ENCODE measurements at places on chromosomes 12 and 14. TPM values are rescaled to one million over a fixed set of nuclear protein-coding genes. Genes with fewer than 3 reads are reported as not detected.

- H3K4me3 ChIP-seq, result no peak overlapping the region
- peaks cover 23% of the 10 kb centered on the region for H3K4me1 ChIP-seq
- DNase-seq, result no peak
- H3K36me3 ChIP-seq, result peaks cover 23% of the 10 kb centered on the region
Observed at GRCh38 chr12:57724003-57724935, 14.3 kb downstream of the AGAP2 start.

GLI1 gene
- 0.93 TPM for total RNA-seq

DNA sequence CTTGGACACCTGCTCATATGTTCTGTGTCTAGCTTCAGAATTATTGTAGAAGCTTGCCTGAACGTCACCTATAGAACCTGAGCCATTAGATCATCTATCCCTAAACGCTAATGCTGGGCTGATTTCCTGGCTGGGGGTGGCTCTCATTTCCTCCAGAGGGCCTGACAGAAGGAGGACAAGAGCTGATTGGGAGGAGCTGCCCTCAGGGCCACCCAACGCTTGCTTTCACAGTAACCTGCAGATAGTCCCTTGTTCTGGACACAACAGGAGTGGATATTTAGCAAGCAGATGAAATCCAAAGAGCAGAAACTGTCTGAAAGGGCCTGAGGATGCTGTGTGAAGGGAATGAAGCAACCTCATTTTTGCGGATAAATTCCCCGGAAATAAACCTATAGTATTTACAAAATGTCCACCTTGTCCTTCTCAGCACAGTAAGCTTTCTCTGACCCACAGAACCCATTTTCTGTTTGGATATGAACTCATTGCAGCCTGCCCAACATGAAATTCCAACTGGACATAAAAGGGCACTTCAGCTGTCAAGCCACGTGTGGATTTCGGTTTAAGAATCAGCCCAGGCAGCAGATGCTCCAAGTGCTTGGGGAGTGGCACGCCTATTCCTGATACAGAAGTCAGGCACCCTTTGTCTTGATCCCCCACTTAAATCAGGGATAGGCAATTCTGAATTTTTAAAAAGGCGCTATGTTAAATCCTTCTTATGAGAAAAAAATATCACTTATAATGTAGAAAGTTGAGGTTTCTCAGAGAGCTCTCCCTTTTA lies 32.8 kb upstream of the TUBA1C start:
- H3K4me3 ChIP-seq, result peak overlapping the region; percentile 44
- DNase-seq, result no peak
- H3K27ac ChIP-seq, result peak overlapping the region; percentile 98
- H3K36me3 ChIP-seq, result no peaks in the 10 kb centered on the region
- H3K27me3 ChIP-seq, result no peaks in the 10 kb centered on the region
- peaks cover 32% of the 10 kb centered on the region for H3K4me1 ChIP-seq

GON7 gene
- total RNA-seq, result 19.0 TPM

DNA sequence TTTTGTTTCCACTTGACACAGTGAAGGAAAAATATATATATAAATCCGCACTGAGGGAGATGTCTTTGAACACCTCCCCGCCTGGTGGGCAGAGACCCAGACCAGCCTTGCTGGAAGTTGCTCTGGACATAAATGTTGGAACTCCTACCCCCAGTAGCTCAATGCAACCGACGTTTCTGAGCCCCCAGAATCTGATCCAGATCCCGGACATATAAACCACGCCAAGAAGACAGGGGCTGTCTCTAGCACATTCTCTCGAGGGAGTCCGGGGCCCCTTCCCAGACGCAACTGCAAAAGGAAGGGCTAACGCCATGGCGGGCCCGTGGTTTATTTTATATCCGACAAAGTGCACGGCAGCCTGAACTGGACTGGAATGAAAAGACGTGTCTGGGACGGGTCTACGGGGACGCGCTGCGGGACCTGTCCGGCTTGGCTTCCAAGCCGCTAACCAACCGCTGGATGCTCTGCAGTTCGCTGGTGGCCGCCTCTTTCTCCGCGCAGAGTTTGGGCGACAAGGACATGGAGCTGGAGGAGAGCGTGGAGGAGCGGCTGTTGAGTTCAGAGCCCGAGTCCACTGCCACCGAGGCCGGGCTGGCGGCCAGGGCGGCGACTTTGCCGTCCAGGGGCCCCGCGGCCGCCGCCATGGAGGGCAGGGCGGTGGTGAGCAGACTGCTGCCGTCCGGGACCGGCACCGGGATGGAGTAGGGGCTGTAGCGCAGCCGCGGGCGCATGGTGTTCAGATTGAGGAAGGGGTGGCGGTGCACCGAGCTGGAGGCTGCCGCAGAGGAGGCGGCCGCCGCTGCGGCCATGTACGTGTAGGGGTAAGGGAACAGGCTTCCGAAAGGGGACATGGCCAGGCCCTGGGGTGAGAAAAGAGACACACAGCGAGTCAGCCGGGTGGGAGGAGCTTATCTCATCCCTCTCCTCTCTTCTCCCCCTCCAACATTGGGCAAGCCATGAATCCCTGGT lies 12.2 kb downstream of the TBX3 start:
- DNase-seq, result no peak
- peaks cover 65% of the 10 kb centered on the region for H3K4me1 ChIP-seq
- H3K27me3 ChIP-seq, result peaks cover 41% of the 10 kb centered on the region
- H3K27ac ChIP-seq, result peak overlapping the region; percentile 74
- peaks cover 52% of the 10 kb centered on the region for H3K36me3 ChIP-seq
- H3K4me3 ChIP-seq, result peak overlapping the region; percentile 51

- H3K36me3 ChIP-seq, result no peaks in the 10 kb centered on the region
- H3K27me3 ChIP-seq, result peaks cover 38% of the 10 kb centered on the region
- H3K27ac ChIP-seq, result no peak overlapping the region
- H3K4me3 ChIP-seq, result no peak overlapping the region
Observed at GRCh38 chr12:131369094-131369845, 341.6 kb upstream of the SFSWAP start.

DNA sequence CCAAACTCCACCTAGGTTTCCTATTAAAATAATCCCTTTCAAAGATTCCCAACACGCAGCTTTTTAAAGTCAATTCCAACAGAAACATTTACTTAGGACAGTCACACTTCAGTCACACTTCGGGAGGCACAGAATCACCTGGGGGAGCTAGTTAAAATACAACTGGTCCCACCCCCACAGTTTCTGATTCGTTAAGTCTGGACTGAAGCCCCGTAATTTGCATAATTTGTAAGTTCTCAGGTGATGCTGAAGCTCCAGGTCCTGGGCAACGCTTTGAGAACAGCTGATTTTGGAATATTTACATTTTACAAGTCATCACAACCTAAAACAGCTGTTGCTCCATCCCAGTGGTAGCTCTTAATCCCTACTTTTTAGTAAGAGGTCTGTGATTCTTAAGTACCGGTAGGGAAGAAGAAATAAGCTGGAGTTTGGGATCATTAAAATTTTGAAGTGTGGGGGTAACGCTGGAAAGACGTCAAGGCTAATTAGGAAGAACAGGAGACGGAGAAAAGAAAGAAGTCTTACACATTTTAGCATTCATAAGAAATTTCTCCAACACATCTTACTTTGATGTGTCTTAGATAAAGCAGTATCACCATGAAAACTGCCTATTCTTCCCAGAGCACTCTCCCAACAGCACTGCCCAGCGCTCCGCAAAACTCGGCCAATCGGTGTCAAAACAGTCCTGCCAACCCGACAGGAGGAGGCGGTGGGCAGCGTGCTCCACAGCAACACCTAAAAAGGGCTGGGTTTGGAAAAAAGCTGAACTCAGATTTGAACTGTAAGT lies 1.1 kb downstream of the IPO8 start:
- H3K4me3 ChIP-seq, result peak overlapping the region; percentile 97
- H3K4me1 ChIP-seq, result peaks cover 54% of the 10 kb centered on the region
- H3K27ac ChIP-seq, result peak overlapping the region; percentile 70
- H3K36me3 ChIP-seq, result peaks cover 4% of the 10 kb centered on the region
- no peak for DNase-seq

- DNase-seq, result peak; percentile 63
- H3K27ac ChIP-seq, result peak overlapping the region; percentile 95
- peaks cover 82% of the 10 kb centered on the region for H3K4me1 ChIP-seq
- peak overlapping the region; percentile 54 for H3K4me3 ChIP-seq
- H3K36me3 ChIP-seq, result no peaks in the 10 kb centered on the region
Observed at GRCh38 chr14:105196265-105196960, 15.3 kb upstream of the NUDT14 start.

DNA sequence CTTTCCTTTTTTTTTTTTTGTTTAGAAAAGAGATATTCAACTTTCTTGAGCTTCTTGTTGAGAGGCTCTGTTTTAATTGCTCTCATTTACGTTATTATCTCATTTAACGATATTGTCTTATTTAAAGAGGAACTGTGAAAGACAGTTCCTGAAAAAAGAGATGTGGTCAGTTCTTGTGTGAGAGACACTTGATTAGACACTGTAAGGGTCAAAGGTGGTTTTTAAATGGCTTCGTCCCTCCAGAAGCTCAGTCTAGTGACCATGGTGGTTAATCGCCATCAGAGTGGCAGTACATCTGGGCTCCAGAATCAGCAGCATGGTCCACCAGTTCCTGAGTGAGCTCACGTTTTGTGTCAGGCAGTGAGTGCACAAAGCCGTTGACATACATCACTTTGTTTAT lies 57.9 kb upstream of the KCNA5 start:
- no peak overlapping the region for H3K4me3 ChIP-seq
- H3K27ac ChIP-seq, result no peak overlapping the region
- no peaks in the 10 kb centered on the region for H3K36me3 ChIP-seq
- H3K4me1 ChIP-seq, result no peaks in the 10 kb centered on the region

ST8SIA1 gene
- 2.1 TPM for total RNA-seq

DNA sequence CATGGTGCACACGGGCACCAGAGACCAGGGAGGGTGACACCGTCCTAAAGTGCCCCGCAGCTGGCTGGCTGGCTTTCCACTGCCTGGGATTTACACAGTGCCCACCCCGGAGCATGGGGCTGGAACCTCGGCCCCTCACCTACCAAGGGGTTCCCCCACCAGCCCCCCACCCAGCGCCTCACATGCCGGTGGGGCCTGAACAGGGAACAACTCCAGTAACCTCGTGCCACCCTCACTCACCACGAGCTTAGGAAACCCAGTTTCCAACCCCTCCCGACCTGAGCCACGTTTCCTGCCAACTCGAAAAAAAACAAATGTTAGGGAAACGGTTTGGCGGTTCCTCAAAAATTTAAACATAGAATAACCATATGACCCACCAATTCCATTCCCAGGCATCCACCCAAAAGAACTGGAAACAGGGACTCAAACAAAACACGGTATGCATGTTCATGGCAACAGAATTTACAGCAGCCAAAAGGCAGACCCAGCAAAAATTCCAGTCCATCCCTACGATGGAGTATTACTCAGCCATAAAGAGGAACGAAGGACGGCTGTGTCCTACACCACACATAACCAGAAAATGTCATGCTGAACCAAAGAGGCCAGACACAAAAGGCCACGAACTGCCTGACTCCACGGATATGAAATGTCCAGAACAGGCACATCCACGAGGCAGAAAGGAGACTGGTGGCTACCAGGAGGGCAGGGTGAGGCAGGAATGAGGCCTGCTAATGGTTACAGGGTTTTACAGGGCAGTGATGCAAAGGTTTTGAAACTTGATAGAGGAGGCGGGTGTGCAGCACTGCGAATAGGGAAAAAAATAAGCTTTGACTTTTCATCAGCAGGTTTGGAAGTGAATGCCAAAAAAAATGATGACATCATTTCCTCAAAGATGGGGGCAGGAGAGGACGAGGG lies 68.9 kb downstream of the NCOR2 start:
- H3K36me3 ChIP-seq, result peaks cover 15% of the 10 kb centered on the region
- peaks cover 96% of the 10 kb centered on the region for H3K4me1 ChIP-seq
- no peaks in the 10 kb centered on the region for H3K27me3 ChIP-seq
- no peak for DNase-seq

DNA sequence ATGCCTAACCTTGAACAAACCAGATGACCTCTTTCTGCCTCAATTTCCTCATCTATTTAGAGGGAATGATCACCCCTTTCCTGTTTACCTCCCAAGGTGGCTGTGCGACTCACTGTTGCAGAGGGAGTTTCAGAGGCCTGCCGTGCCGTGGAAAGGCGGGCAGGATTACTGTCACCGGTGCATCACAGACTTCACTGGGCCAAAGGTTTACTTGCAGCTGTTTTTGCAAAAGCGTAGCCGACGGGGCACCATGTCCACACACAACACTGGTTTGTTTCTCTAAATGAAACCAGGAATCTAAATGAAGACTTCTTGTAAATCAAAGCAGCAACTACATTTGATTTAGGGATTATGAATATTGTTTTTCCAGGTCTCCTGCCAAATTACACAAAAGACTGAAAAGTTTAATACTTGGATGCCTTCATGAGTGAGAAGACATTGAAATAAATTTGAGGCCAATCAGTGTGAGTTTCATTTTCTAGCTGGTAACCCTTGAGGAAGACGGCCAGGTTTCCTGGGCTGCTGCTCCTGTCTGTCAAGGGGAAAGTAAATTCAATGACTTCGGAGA lies 696.1 kb upstream of the TMEM132C start:
- peaks cover 14% of the 10 kb centered on the region for H3K27me3 ChIP-seq
- no peak overlapping the region for H3K4me3 ChIP-seq
- no peaks in the 10 kb centered on the region for H3K4me1 ChIP-seq
- no peak for DNase-seq
- H3K27ac ChIP-seq, result no peak overlapping the region

CDKN3 gene
- 4.3 TPM for total RNA-seq

DNA sequence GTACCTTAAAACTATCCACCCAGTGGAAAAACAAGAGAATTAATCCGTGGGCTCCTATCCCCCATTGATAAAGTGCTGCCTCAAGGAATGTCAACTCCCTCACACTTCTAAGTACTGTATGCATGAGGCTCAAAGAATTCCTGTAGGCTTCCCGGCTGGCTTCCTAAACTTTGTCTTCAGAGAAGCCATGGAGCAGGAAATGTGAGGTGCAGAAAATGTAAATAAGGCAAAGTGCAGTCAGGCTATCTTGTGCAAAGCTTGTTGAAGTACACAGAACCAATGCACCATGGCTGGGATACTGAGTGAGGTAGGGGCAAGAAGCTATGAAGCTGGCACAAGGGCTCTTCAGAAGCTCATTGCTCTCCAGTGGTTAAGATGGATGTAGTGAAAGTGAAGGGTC lies 611.0 kb downstream of the FSCB start:
- H3K4me3 ChIP-seq, result no peak overlapping the region

GRCh38 chr14:85873006-85873405 lies 343.1 kb downstream of the FLRT2 start:
- H3K4me1 ChIP-seq, result no peaks in the 10 kb centered on the region
- H3K36me3 ChIP-seq, result no peaks in the 10 kb centered on the region
- DNase-seq, result no peak

DEGS2 gene
- total RNA-seq, result not detected

TMEM253 gene
- 0.19 TPM for total RNA-seq

GRCh38 chr12:40565029-40565633 lies 127.1 kb upstream of the CNTN1 start:
- no peak overlapping the region for H3K4me3 ChIP-seq
- no peak for DNase-seq
- no peaks in the 10 kb centered on the region for H3K27me3 ChIP-seq

DNA sequence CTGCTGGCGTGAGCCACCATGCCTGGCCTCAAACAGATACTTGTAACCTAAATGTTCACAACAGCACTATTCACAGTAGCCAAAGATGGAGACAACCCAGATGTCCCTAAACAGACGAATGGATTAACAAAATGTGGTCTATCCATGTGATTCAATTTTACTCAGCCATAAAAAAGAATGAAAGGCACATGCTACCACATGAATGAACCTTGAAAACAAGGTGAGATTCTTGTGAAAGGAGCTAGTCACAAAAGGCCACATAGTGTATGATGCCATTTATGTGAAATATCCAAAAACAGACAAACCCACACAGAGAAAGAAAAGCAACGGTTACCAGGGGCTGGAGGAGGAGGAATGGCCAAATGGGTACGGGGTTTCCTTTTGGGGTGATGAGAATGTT lies 19.6 kb upstream of the P2RX7 start:
- no peaks in the 10 kb centered on the region for H3K36me3 ChIP-seq
- H3K27me3 ChIP-seq, result no peaks in the 10 kb centered on the region
- H3K27ac ChIP-seq, result no peak overlapping the region
